Stimulated activated CD4-positive, alpha-beta T cell treated with anti-CD3 and anti-CD28 coated beads, Interleukin-15, amount 100 ng/mL, for 1 hour (primary cell): ENCODE measurements at places on chromosomes 13 and 19.

- no peak for DNase-seq
These were observed 133.5 kb upstream of the UFM1 start for GRCh38 chr13:38216181-38216580.

DNA sequence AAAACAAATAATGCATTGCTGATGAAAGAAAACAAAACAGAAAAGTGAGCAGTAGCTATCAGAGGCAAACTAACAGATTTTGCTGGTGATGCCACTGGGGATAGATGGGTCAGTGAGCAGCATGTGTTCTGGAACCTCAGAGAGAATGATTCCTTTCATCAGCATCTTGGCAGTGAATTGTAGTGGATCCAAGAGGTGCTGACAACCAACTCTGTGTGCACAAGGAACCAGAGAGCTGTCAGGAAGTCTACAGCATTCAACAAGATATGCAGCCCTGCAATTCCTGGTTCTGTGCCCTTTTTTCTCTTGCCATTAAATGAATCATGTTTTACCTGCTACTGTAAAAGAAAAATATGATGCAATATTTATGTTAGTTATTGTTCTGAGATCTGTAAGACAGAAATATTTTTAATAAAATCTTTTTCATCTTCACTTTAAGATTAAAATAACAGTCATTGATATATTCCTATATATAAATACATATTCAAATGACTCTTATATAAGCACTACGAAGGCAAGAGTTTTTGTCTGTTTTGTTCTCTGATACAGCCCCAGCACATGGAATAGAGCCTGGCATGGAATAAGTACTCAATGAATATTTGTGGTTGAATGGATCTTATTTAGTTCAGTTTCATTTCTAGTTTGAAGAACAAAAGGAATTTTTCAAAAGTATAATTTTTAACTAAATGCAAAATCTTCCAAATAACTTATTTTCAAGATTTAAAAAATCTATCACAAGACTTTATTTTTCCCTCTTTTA lies 80.8 kb downstream of the FREM2 start:
- DNase-seq: no peak

GRCh38 chr19:48502350-48503018 lies 9.2 kb downstream of the LMTK3 start:
- no peak for DNase-seq

DNA sequence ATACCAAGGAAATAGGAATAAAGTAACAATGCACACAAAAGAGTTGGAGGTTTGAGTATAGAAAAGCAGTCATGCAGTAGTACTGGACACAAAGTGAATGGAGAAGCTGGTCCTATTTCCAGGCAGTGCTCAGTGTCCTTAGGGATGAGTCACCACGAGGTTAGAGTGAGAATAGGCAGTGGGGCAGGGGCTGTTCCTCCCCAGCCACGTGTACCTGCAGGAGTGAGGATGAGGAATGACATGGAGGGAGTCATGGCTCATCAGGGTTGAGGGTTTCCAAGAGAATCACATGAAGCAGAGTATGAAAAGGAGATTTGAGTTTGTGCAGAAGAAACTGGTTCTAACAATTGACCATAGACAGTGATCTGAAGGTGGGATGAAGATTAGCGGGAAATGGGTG lies 74.8 kb upstream of the ZNF835 start:
- DNase-seq: no peak

DNA sequence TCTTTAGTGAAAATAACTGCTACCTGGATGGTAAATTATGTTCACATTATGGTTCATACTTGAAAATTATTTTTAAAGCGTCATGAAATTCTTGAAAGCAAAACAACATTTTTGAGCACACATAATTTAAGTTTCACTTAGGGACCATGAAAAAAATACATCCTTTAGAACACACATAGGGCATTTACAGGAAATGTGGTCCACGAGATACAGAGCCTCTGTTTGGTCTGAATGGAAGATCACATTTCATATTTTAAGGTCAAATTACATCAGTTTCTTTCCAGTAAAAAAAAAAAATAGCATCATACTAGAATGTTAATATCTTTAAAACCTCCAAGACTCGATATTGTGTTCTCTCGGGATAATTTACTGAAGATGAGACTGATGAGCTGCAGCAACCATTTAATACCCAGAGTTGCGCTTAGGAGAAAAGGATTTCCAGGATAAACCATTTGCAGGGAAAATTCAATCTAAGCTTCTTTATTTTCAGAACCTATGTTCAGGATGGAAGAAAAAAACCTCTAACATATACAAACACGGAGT lies 720.7 kb downstream of the DIAPH3 start:
- DNase-seq: no peak

- DNase-seq: no peak
These were observed 6.3 kb downstream of the DPP9 start for GRCh38 chr19:4717191-4717965.

DNA sequence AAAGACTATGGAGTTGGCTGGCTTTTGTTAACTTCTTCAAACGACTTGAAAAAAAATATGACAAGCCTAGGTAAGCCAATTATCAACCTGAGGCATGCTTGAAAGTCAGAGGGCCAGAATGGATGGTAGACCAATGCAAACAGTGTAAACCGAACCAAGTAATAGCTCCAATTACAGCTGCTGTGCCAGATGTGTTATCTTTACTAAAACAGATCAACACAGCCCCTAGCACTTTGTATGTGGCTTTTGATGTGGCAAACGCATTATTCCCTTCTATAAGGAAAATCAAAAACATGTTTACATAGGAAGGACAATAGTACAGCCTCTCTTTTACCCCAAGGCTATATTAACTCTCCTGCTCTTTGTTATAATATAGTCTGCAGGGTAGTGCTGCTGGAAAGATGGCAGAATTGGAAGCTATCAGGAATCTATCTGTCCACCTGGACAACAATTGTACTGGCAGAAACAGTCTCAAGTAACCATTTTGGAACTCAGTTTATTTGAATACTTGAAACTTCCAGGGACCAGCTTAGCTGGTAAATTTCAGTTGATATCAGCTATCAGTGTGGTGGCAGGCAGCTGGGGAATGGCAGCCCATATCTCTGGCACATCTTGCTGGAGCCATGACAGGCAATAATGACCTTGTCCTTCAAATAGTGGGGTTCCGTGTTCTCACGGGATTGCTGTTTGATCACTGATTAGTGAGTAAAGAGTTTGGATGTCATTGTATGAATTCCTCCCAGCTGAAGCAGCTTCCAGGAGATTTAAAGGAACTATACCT lies 144.4 kb upstream of the WASF3 start:
- DNase-seq: no peak

DNA sequence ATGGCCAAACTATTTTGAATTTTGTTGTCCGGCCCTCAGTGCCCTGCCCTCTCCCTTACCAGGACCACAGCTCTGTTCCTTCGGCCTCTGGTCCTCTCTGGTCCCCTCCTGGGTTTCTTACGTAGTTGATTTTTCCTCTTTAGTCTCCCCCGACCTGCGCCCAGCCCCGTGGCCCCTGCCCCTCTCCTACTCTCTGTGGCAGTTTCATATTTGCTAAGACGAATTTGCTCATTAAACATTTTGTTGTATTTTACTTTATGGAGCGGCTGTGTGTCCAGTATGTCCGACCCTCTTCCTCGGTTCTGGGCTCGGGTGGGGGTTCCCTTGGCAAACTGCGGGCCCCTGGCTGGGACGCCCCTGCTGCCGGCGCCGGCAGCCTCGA lies 576 bp upstream of the EPN1 start:
- no peak for DNase-seq

GRCh38 chr13:77810878-77811277 lies 107.8 kb downstream of the EDNRB start:
- DNase-seq: no peak

DNA sequence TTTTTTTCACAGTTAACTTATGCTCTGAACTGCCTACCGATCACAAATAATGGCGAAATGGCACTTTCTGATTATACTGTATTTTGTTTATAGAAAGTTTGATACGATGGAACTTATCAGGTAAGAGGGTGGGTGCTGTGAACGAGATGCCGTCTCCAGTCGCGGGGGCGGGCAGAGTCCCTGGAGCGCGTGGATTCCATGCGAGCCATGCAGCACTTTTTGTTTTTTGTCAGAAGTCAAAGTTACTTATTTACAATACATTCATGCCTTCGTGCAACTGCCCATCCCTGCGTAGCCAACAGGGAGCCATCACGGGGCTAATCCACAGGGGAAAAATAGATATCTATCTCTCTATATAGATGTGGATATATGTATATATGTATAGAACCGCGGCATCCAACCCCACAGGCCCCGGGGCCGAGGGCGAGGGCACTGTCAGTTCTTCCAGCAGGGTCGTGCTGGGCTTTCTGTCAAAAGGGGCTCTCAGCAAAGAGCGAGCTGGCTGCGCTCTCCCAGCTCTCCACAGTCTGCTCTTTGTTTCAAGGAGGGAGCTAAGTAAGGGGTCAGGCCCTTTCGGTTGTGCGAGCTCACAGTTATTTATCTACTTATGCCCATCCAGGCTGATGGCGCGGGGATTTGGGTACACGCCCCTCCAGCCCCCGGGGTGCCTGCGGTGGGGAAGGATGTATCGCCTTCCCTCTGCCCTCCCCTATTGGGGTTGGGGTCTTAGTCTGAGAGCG lies 3.4 kb downstream of the SLITRK1 start:
- no peak for DNase-seq

GRCh38 chr19:54209058-54209810 lies 8.6 kb downstream of the RPS9 start:
- no peak for DNase-seq

DNA sequence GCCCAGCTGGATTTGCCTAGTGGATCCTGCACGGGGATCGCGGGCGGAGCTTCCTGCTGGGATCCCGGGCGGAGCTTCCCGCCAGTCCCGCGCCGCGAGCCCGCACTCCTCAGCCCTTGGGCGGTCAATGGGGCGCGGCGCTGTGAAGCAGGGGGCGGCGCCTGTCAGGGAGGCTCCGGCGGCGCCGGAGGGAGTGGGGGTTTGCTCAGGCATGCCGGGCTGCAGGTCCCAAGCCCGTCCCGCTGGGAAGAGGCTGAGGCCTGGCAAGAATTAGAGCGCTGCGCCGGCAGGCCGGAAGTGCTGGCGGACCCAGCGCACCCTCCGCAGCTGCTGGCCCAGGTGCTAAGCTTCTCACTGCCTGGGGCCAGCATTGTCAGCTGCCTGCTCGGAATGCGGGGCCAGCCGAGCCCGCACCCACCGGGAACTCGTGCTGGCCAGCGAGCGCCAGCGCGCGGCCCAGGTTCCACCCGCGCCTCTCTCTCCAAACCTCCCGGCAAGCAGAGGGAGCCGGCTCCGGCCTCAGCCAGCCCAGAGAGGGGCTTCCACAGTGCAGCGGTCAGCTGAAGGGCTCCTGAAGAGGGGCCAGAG lies 119.6 kb downstream of the PRR20E start:
- DNase-seq: no peak

DNA sequence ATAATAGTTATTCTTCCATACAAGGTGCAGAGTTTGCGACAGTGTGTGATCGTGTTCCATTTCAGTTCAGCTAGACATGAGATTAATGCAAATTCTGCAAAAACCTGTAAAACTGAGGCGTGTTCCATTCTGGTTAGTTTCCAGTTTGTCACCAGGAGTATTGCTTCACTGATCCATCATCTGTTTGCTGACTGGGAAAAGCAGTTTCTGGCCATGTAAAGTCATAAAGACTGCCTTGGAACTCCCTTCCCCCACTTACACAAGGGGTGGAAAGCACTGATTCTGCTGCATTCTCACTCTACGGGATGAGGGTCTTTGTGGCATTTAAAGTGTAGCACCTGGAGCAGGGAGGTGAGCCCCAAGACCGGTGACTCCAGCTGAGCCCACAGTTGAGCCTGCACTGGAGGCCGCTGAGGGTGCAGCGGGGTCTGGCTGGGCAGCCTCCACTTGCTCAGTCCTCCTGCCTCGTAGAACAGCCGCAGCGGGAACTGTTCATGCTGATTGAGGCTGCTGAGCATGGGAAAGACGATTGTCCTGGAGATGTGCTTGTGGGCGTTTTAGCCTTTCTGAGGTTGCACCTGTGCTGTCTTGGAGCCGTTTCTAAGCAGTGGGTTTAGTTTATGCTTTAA lies 2.0 kb downstream of the ZNF57 start:
- DNase-seq: no peak

DNA sequence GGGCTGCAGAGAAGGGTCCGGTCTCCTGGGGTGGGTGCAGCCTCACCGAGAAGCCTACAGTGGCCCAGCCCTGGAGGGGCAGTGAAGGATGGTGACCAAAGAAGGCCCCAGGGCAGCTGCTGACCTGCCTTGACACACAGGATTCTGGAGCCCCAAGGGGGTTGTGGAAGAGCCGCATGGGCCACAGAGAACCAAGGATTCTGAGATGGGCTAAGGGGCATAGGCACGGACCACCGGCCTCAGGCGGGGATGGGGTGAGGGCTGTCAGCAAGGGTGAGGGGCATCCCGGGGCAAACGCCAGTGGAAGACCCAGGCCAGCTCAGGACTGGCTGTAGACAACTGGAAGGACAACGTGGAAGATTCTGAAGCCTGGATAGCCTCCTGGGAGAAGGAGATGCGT lies 151.6 kb downstream of the TEX29 start:
- DNase-seq: no peak

- DNase-seq: no peak
These were observed 76.9 kb downstream of the FOXO1 start for GRCh38 chr13:40589285-40590109.

DNA sequence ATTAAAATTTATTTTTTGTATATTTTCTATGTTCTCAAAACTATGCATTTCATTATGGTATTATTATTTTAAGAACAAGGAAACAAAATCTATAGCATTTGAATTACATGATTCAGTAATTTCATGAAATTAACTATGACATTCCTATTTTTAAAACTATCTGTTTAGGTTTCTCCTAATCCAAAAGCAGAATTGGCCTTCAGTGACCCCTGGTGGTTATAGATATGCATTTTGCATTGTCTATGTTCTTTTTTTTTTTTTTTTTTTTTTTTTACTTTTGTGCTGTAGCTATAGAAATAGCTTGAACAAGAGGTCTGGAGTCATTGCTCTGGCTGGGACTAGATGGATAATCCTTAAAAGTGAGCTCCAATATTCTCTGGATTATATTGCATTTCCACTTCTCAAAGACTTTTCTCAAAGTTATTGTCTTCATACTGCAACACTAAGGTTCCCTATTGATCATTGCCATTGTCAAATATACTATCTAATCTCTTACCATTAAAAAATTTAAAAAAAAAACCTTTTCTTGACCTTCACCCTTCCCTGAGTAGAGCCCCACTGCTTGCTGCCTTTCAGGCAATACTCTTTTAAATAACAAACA lies 15.9 kb upstream of the DNAJC3 start:
- DNase-seq: no peak

GRCh38 chr13:38386421-38386820 lies 36.8 kb downstream of the UFM1 start:
- no peak for DNase-seq

DNA sequence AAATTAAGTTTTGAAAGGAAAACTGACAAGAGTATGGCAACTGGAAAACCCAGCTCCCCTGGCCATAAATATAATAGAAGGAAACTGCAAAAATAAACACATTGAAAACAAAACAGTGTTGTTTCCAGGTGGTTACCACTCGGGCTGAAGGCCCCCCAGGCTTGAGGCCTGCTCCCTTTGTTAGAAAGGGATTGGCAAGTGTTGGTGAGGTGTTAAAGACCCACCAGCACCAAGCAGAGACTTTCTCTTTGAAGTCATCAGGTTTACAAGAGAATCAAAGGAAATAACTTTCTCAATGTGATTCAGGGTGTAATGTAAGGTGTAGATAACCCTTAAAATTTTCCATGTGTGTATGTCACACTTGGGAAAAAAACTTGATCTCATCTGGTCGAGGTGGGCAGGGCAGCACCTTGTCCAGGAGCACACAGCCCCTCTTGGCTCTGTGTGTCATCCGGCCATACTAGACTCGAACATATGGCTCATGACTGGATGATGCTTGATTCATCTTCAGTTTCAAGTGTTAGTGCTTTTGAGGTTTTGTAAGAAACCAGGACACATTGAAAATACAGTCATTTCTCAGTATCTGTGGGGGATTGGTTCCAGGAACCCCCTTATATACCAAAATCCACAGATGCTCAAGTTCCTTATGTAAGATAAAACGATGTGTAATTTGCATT lies 7.8 kb downstream of the ACTN4 start:
- no peak for DNase-seq
